PC-3 (cell line): ENCODE measurements at places on chromosomes 3 and 15.

DNA sequence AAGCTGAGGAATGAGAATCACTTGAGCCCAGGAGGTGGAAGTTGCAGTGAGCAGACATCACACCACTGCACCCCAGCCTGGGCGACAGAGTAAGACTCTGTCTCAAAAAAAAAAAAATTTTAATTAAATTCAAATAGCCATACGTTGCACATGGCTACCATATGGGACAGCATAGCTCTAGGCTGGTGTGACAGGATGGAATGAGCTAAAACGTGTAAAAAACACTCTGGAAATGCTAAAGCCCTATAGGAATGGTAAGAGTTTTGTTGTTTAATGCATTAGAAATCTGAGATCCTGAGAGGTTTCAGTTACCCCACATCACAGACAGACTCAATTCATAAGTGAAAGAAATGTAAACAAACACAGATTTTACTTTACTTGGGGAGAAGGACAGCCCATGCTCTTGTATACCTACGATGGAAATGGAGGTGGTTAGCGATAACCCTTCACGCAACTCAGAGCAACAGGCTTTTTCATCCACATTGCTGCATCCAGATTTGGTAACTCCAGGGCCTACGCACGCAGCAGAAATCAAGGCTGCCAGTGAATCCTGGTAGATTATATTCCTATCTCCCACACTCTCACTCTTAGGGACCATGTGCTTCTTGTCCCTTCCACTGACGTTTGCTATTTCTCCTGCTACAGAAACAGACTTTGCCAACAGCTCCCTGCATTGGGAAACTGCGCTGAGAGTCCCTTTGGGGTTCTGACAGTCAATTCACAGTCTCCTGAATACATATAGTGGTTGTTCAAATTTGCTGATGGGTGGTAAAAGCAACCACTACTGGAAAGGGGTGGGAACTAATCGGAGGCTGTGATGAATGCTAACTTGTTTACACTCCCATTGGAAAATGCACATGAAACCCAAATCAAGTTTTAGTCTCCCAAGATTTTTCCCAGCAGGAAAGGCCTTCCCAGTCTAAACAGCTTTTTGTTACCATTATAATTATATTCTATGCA, 3.1 kb downstream of the SH3BP5 start:
- no peak for DNase-seq

- DNase-seq: peak; percentile 68
These were observed 2.2 kb upstream of the THRB start for GRCh38 chr3:24496529-24497482.

- no peak for DNase-seq
These were observed 11.8 kb downstream of the MRAS start for GRCh38 chr3:138359919-138360868.

DNA sequence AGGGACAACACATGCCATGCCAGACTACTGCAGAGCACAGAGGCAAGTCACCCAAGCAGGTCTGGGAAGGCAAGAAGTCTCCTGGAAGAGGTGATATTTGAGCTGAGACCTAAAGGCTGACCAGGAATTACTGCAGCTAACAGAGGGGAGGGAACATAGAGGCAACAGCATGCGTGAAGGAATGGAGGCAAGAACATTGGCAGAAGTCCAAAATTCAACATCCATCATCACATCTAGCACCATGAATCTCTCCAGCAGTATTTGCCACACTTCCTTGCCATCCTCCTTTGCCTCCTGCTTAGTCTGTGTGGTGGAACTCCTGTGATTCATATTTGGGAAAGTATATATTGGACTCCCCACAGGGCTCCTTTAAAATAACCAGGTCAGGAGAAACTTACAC, 870 bp upstream of the TSEN2 start:
- DNase-seq: peak; percentile 35

DNA sequence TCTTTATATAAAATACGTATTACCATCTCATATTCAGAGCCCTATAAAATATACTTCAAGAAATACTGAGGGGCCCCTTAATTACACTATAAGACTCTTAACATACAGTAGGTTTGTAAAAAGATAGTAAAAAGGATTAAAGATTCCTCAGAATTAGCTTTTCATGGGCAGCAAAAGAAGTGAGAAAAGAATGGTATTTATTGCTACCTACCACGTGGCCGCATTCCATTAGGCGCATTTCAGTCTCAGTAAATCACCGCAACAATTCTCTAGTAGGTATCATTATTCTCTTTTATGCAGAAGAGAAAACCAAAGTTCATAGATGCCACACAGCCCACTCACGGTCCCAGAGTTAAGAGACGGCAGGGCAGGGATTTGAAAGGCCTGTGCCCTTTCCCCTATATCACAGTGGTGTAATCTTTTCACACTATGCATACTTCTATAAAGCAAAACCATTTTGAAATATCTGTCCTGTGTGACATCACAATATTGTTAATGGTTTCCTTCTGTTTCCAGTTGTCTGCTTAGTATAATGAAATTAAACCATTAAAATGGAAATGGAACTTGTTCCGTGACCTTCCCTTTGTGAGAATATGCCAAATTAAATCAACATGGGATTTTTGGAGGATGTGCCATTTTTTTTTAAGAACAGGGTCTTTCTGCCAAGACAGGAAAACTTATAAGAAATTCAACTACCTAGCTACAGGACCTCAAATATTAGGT, 1072.2 kb downstream of the FHIT start:
- no peak for DNase-seq

- DNase-seq: no peak
These were observed 28.4 kb downstream of the SERPINI2 start for GRCh38 chr3:167445491-167445890.

GRCh38 chr3:147977001-147977400, 567.8 kb downstream of the ZIC1 start:
- no peak for DNase-seq

GRCh38 chr3:12178091-12178820, 19.5 kb upstream of the TIMP4 start:
- peak; percentile 80 for DNase-seq

GRCh38 chr3:55965776-55966175, 478.7 kb upstream of the WNT5A start:
- DNase-seq: no peak

DNA sequence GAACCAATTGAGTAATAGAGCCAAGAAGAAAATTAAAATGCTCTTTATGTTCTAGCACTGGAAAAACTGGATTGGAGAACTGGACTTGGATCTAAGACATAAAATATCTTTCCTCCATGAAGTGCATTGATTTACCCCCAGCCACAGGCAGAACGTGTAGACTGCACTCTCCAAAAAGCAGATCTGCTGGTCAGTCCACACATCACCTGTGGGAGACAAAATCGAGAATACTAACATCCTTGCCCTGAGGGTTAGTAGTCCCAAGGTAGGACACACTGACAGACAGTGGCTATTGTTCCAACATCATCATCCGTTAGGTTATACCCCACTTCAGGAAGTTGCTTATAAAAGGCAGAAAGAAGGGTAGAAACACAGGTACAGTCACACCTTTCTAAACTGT, 257.1 kb upstream of the STT3B start:
- peak; percentile 74 for DNase-seq

DNA sequence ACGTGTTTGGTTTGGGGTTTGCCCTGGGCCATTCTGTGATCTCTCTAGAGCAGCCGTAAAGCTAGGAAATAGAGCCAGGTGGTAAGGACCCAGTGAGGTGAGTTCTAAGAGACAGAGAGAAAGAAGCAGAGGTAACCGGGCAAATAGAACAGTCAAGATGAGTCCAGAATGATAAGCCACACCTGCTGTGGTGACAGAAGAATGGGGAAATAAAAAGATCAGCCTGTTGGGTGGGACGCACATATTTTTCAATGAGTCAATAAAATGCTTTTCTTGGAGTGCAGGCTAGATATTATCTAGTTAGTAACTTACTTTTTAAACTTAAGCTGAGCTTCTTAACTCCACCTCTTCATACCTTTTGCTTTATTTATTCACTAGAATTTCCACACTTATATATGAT, 135.0 kb downstream of the NFKBIZ start:
- peak; percentile 57 for DNase-seq

DNA sequence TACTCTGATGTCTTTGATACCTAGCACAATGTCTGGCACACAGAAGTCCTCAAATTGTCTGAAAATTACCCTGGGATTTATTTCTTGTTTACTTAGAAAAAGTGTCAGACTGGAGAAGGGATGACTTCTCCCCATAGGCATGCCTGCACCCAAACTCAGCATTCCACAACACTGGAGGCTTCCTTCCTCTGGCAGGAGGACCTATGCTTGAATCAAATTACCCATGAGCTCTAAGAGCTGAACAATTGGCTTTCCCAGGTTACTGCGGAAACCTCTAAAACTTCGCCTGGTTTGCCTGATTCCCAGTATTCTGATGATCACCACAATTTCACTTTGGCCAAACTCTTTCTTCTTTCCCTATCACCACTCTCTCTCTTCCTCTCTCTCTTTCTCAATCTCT, 217.4 kb downstream of the DIPK2A start:
- peak; percentile 10 for DNase-seq

GRCh38 chr15:86165265-86166211, 85.9 kb downstream of the AGBL1 start:
- DNase-seq: no peak

DNA sequence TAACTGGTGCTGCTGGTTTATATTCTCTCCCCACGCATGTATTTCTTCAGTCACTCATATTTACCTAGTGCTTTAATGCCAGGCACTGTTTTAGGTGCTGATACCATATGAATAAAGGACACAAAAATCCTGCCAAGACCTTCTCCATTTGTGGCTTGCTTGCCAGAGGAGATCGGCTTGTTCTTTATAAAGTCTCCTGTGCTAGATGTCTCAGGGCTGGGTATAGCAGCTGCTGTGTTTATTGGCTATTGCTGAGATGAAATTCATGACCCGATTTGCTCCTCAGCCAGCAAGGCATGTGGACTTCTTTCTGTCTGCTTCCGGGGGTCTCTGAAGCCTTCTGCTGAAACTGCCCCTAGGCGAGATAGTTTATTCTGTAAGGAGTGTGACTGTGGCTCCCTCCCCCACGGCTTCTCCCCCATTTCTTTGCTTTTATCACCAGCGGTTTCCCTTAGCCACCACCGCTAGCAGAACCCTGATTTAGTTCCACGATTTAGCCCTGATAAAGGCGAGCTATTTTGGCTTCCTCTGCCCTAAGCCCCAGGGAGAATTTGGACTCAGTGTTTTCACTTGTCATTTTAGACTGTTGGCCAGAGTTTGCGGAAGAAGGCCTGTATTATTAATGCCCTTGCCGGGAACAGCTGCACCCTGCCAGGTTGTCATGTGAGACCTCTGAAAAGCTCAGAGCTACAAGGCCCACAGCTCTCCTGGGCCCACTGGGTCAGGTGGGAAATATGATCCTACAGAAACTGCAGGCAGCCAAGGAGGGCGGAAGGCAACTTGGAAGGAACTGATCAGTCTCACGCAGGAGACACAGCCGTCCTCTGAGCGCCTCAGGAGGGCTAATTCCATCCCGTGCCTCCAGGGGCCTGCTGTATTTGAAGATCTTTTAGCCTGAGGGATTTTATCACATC, 46.8 kb downstream of the ST6GAL1 start:
- peak; percentile 20 for DNase-seq

GRCh38 chr15:94877833-94878232, 646.5 kb downstream of the MCTP2 start:
- DNase-seq: no peak

GRCh38 chr15:89299896-89300295, 34.7 kb downstream of the POLG start:
- peak; percentile 23 for DNase-seq

GRCh38 chr3:51539291-51539941, 897 bp downstream of the RAD54L2 start:
- DNase-seq: peak; percentile 50

GRCh38 chr15:41256577-41257038, 25.5 kb downstream of the CHP1 start:
- DNase-seq: peak; percentile 50

DNA sequence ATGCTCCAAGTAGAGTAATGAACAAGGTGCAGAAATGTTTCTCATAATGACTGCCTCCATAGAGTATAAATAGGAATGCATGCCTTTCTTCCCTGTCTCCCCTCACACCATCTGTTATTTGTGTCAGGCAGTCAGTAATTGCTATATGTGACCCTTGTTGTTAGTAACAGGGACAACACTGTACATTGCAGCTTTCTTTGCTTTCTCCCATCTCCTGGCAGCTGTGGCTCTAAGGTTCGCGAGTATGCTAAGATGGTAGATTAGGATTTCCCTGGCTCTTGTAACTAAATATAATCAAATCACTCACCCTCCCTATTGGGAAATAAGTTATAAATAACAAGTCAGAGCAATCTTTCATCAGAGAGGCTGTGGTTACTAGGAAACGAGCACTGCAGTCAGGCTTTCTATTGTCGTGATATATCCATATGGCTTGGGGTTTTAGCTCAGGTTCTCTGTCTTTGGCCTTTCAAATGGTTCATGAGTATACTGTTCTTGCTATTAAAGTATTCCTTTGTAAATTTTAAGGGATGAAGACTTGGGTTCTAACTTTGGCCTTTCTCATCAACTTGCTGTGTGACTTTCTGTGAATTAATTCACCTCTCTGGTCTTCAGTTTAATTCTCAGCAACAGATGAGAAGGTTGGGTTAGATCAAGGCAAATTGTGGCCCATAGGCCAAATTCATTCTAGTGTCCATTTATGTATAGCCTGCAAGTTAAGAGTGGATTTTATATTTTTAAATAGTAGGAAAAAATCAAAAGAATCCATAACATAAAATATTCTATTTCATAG, 8.1 kb upstream of the MINDY4B start:
- no peak for DNase-seq

DNA sequence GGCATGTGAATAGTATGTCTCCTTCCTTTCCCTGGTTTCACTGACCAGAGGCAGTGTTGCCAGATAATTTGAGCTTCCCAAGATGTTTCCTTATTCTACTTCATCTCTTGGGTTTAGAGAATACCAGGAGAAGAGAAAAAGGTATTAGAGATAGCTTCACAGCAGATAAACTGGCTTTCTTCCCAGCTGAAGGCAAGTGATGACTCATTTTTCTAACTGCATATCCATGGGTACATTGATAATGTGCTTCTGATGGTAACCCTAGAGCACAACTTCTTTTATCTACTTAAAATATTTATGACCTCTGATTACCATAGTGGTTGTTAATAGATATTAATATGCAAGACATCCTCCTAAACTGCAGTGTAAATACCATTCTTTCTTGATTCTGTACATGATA, 34.6 kb upstream of the CMTM8 start:
- DNase-seq: peak; percentile 57

GRCh38 chr3:177538048-177538749, 340.9 kb upstream of the TBL1XR1 start:
- no peak for DNase-seq

- DNase-seq: no peak
These were observed 251.6 kb upstream of the ZPLD1 start for GRCh38 chr3:102183186-102183585.
